ENCODE measurements at places on chromosomes 7 and 10.

- no peak for DNase-seq
Measured at GRCh38 chr7:81004098-81004497, 85.2 kb upstream of the SEMA3C start.

DNA sequence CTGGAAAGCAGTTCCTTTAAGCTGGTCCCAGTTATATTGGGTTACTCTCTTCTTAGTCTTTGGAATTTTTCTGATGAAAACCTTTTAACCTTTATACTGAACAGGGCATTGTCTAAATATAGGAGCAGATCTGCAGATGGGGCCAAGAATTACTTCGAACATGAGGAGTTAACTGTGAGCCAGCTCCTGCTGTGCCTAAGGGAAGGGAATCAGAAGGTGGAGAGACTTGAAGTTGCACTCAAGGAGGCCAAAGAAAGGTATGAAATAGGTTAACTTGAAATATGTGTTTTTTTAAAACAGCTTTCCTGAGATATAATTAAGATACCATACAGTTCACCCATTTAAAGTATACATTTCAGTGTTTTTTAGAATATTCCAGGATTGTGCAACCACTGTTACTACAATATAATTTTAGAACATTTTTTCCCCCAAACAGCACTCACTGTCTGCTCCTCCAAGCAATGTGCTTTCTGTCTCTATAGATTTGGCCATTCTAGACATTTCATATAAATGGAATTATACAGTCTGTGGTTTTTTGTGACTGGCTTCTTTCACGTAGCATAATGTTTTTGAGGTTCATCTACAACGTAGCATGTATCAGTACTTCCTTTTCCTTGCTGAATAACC lies 18.9 kb downstream of the OPTN start:
- no peak for DNase-seq

- no peak for DNase-seq
Measured at GRCh38 chr7:12299367-12299766, 88.3 kb downstream of the TMEM106B start.

- no peak for DNase-seq
Measured at GRCh38 chr10:127194111-127194510, 2.3 kb downstream of the INSYN2A start.

All from NCI-H1417 (cell line).